Left ventricle myocardium inferior (tissue), 1 donor: ENCODE measurements at places on chromosomes 6 and 20. TPM values are rescaled to one million over a fixed set of nuclear protein-coding genes. Genes with fewer than 3 reads are reported as not detected.

- no peaks in the 10 kb centered on the region for H3K27me3 ChIP-seq
- H3K4me3 ChIP-seq, result no peak overlapping the region
- peaks cover 10% of the 10 kb centered on the region for H3K4me1 ChIP-seq
- no peak overlapping the region for H3K27ac ChIP-seq
- DNase-seq, result no peak
Observed at GRCh38 chr6:42239333-42239732, 21.7 kb upstream of the MRPS10 start.

The DPPA5 gene
- total RNA-seq, result not detected

The RALY gene
- 107 TPM for total RNA-seq

GRCh38 chr20:12241065-12241464 is 323.4 kb downstream of the BTBD3 start:
- no peak overlapping the region for H3K4me3 ChIP-seq
- DNase-seq, result no peak
- no peak overlapping the region for H3K27ac ChIP-seq
- H3K4me1 ChIP-seq, result no peaks in the 10 kb centered on the region
- no peaks in the 10 kb centered on the region for H3K36me3 ChIP-seq

DNA sequence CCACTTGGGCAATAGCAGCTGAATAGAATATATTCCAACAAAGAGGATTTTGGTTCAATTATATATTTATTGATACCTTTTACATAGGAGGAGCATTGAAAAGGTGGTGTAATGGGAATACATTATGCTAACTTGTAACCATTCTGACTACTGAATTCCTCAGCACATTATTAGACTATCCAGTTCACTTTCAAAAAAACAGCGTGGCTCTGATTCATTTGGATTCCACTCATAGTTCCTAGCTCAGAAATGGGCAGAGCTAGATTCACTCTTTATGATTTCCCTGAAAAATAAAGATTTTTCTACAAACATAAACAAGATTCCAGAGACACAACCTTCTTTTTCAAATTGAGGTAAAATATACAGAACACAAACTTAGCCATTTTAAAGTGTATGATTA is 9.2 kb upstream of the TRERF1 start:
- no peaks in the 10 kb centered on the region for H3K27me3 ChIP-seq
- no peak for DNase-seq
- H3K36me3 ChIP-seq, result no peaks in the 10 kb centered on the region
- no peaks in the 10 kb centered on the region for H3K4me1 ChIP-seq
- H3K4me3 ChIP-seq, result no peak overlapping the region
- H3K27ac ChIP-seq, result no peak overlapping the region

DNA sequence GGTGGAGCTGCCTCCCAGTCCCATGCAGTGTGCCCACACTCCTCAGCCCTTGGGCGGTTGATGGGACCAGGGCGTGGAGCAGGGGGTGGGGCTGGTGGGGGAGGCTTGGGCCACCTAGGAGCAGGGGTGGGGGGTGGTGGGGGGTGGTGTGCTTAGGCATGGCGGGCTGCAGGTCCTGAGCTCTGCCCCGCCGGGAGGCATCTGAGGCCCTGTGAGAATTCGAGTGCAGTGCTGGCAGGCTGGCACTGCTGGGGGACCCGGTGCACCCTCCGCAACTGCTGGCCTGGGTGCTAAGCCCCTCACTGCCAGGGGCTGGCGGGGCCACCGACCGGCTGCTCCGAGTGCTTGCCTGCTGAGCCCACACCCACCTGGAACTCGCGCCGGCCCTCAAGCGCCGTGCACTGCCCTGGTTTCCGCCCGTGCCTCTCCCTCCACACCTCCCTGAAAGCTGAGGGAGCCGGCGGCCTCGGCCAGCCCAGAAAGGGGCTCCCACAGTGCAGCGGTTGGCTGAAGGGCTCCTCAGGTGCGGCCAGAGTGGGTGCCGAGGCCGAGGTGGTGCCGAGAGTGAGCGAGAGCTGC is 59.6 kb upstream of the PRL start:
- DNase-seq, result no peak
- H3K27ac ChIP-seq, result no peak overlapping the region
- H3K4me1 ChIP-seq, result peaks cover 4% of the 10 kb centered on the region
- no peak overlapping the region for H3K4me3 ChIP-seq
- H3K27me3 ChIP-seq, result no peaks in the 10 kb centered on the region
- no peaks in the 10 kb centered on the region for H3K36me3 ChIP-seq

- no peaks in the 10 kb centered on the region for H3K36me3 ChIP-seq
- no peak overlapping the region for H3K4me3 ChIP-seq
- peaks cover 3% of the 10 kb centered on the region for H3K4me1 ChIP-seq
Observed at GRCh38 chr6:90393232-90393884, 96.7 kb upstream of the BACH2 start.

DNA sequence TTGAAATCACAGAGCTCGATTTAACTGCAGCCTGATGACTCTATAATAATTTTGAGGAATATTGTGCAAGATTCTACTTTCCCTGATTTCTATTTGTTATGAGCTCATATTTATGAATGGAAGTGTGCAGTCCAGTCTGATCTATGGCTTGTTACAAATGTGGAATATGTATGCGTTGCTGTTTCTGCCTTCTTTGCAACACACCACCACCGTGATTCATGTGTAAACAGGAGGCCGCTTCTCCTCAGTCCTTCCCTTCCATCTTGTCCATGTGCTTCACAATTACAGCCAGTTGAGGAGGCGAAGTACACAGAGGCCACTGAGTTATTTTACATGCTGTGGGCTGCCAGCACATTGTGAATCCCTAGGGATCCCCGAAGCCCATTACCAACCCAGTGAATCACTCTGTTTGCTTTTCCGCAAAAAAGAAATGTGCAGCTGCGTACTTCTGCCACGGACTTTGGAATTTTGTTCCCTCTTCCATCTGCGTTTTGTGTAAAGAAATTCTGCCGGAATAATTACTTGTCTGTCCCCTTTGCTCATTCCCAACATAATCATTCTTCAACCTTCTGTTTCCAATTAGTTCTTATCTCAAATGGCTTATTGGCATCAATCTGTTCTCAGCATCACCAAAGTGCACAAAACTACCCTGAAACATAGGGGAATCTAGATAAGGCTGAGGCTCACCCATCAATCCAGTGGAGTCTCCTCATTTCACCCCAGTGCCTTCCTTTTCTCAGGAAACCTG is 551.6 kb upstream of the CITED2 start:
- peak overlapping the region; percentile 27 for H3K27ac ChIP-seq
- no peaks in the 10 kb centered on the region for H3K27me3 ChIP-seq
- H3K4me1 ChIP-seq, result peaks cover 7% of the 10 kb centered on the region
- no peak overlapping the region for H3K4me3 ChIP-seq
- no peaks in the 10 kb centered on the region for H3K36me3 ChIP-seq

DNA sequence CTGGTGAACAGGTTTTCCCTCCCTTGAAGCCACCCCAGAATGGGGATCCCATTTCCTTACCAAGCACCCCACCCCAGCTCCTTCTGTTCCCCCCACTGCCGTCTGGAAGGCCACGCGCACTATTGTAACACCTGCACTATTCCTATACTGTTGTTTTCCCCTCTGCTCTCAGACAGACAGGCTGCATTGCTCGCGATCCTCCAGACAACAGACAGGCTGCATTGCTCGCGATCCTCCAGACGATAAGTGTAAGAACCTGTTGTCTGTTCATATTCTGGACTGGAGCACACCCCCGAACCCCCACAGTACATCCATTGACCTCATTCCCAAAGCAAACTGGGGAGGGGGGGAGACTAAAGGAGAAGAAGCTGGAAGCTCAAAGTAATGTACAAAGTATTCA is 72.7 kb downstream of the LY86 start:
- H3K27ac ChIP-seq, result peak overlapping the region; percentile 81
- no peak for DNase-seq
- H3K27me3 ChIP-seq, result no peaks in the 10 kb centered on the region
- no peak overlapping the region for H3K4me3 ChIP-seq

DNA sequence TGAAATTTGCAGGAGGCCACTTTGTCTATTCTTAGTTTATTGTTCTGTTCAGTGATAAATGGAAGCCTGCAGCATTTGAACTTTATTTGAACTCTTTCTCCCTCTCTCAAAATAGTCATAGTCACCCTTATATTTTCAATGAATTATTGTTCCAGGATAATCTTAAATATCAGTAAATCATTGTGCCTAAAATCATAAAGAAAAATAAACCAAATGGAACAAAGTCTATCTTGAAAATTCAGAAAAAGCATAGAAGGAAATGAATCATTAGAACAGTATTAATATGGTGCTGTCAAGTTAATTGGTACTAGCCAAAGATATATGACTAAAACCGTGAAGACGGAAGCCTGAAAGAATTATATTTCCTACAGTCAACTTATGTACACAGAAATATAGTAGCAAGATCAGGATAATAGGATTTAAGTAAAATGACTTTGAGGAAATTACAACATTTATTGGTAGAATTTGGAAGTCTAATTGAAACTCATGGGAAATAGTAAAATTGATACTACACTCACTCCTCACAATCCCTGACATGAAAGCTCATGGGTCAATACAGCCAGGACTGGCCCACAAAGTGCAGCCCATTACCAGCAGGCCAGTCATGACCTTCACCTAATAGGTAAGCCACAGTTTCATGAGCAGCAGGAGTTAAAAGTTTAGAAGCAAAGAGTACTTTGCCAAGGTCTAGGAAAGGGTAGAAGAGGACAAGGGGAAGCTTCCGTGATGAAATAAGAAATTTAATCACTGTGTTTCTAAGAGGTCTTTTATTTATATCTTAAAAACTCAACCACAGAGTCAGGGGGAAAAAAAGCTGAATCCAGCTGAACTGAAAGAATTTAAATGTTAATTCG is 119.9 kb upstream of the ENPP5 start:
- H3K4me1 ChIP-seq, result peaks cover 80% of the 10 kb centered on the region
- peak overlapping the region; percentile 62 for H3K27ac ChIP-seq
- H3K27me3 ChIP-seq, result no peaks in the 10 kb centered on the region
- H3K36me3 ChIP-seq, result no peaks in the 10 kb centered on the region
- no peak overlapping the region for H3K4me3 ChIP-seq

The CD40 gene
- total RNA-seq, result 6.8 TPM

- no peak overlapping the region for H3K4me3 ChIP-seq
- no peaks in the 10 kb centered on the region for H3K36me3 ChIP-seq
- no peaks in the 10 kb centered on the region for H3K27me3 ChIP-seq
- no peak for DNase-seq
Observed at GRCh38 chr6:51021171-51021570, 202.5 kb downstream of the TFAP2B start.

The TRIM31 gene
- total RNA-seq, result not detected

DNA sequence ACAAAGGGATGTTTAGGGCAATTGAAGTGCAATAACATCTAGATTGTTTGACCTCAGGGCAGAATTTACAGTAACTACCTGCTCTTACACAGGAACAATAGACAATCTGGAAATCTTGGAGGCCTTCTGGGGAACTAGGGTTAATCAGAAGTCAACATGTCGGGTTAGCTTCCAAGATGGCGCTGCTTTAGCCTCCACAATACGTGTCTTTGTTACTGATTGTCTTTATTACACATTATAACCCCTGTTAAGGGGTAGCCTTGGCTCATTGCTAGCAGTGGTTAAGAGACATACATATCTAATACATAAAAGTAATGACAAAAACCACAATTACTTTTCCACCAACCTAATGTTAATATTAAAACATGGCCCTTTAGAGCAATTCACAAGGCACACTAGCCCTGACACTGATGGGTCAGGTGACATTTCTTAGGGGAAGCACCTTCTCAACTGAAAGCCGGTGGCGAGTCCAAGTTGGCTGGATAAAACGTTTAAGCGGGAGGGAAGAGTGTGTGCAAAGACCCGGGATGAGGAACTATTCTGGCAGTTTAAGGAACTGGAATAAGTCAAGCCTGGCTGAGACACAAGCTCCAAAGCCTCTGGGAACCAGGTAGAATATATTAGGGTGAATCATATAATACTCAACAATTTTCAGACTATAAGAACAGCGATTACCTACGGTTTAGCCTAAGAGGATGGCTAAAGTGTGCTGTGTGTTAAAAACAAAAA is 236.9 kb downstream of the BCAS1 start:
- peaks cover 23% of the 10 kb centered on the region for H3K4me1 ChIP-seq
- H3K27ac ChIP-seq, result no peak overlapping the region
- H3K4me3 ChIP-seq, result no peak overlapping the region
- no peak for DNase-seq
- H3K27me3 ChIP-seq, result no peaks in the 10 kb centered on the region

DNA sequence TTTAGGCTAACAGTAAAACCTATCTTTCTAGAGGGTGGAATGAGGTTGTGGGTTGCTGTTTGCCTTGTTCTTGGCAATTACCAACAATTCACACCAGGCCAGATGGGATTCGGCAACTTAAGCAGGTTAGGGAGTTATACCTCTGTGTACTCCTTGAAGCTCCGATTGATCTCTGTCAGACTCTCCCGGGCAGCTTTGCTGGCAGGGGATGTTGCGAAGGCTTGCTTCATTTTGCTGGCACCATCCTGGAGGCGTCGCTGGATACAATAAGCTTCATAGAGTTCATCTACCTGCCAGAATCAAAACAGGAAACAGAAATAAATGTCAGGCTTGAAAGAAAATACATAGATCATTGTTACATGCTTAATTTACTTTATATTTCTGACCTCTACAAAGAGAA is 66.4 kb upstream of the ARMH2 start:
- no peaks in the 10 kb centered on the region for H3K4me1 ChIP-seq
- no peak for DNase-seq
- H3K27ac ChIP-seq, result no peak overlapping the region
- H3K27me3 ChIP-seq, result peaks cover 4% of the 10 kb centered on the region
- no peak overlapping the region for H3K4me3 ChIP-seq

GRCh38 chr20:6017467-6017866 is 36.4 kb downstream of the LRRN4 start:
- no peaks in the 10 kb centered on the region for H3K27me3 ChIP-seq
- no peak for DNase-seq
- no peak overlapping the region for H3K27ac ChIP-seq
- peaks cover 34% of the 10 kb centered on the region for H3K36me3 ChIP-seq

DNA sequence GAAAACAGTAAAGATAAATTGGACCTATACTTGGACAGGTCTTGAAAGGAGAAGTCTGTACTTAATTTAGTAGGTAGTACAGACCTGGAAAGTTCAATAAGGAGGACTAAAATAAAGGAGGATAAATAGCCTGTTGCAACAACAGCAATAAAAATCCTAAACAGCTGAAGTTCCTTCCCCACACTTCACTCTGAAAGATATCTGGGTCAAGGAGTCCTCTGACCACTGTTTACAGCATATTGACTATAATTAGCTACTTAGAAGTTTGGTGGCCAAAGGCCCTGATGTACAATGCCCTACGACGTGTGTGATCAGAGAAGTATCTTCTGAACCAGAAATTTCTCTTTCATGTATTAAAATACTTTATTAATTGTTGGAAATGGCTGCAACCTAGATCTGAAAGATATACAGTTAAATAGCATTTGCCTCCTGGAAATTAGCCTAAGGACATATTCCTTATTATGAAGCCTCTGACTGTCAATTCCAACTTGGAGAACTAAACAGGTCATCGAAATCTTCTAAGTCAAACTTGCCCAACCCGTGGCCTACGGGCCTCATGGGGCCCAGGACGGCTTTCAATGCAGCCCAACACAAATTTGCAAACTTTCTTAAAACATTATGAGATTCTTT is 82.8 kb downstream of the KIF13A start:
- H3K4me3 ChIP-seq, result no peak overlapping the region
- no peaks in the 10 kb centered on the region for H3K36me3 ChIP-seq
- DNase-seq, result no peak
- peaks cover 75% of the 10 kb centered on the region for H3K4me1 ChIP-seq
- H3K27me3 ChIP-seq, result no peaks in the 10 kb centered on the region
